Central memory CD4-positive, alpha-beta T cell (primary cell): ENCODE measurements at places on chromosomes 6 and 20.

GRCh38 chr20:45047581-45048119, 53.3 kb downstream of the KCNS1 start:
- no peak for DNase-seq

- DNase-seq, result no peak
Measured at GRCh38 chr20:20895537-20895936, 183.1 kb upstream of the RALGAPA2 start.

DNA sequence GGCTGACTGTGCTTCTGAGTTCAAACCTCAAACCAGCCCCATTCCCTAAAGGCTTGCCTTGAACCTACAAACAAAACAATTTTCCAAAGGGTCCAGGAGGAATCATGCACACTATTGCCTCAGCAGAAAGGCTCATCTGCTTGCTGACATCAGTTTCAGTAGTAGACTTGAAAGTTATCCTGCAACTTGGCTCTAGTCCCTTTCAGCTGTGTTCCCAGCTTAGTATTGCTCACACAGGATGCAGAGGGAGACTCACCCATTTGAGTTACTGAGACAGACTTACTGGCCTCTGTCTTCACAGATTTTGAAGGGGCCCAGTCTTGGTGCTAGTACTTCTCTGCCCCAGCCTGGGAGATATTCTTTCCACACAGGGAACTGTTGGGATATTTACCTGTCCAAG, 38.5 kb upstream of the TFB1M start:
- DNase-seq, result no peak

DNA sequence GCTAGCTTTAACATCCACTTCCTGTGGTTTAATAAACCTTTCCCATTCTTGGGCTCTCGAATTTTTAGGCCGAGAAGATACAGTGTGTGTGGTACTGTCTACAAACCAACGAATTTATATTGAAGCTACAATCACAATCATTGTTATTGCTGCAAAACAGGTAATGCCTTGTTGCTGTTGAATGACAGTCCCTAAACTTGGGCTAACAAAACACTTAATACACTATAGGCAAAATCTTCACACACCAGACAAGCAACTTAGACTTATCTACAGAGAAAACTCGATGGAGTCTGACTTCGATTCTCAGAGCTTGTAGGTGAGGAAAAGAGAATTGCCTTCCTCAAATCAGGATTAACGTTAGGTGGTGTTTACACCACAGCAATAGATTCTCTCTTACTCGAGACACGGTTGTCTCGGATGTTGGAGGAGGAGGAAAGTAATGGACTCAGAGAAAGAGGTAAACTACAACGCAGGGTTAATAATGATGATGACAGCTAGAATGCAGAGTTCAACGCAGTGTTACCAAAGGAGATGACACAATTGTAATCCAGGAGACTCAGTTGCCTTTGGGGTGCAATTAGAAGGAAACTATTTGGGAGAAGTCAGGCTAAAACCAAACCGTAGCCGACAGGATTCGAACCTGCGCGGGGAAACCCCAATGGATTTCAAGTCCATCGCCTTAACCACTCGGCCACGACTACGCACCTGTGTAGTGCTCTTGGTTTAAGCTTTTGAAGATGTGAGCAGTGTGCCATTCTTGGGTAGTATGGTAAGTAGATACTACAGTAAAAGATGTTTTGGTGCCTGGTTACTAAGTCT, 32.5 kb upstream of the ZNF184 start:
- DNase-seq, result peak; percentile 59

DNA sequence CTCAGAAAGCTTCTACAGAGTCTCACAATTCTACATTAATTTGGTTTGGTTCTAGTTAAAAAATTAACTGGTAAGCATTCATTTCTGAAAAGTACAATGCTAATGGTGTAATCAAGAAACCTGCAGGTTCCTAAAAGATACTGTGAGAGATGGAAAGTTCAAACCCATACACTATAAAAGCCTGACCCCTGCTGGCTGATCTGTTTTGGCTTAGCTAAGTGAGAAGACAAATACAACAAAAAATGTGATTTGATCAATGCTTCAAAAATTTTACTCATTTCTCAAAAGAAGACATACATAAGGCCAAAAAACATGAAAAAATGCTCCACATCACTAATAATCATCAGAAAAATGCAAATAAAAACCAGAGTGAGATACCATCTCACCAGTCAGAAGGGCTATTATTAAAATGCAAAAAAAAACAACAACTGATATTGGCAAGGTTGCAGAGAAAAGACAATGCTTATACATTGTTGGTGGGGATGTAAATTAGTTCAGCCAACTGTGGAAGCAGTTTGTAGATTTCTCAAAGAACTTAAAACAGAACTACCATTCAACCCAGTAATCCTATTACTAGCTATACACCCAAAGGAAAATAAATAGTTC, 102.8 kb downstream of the MOXD1 start:
- no peak for DNase-seq

DNA sequence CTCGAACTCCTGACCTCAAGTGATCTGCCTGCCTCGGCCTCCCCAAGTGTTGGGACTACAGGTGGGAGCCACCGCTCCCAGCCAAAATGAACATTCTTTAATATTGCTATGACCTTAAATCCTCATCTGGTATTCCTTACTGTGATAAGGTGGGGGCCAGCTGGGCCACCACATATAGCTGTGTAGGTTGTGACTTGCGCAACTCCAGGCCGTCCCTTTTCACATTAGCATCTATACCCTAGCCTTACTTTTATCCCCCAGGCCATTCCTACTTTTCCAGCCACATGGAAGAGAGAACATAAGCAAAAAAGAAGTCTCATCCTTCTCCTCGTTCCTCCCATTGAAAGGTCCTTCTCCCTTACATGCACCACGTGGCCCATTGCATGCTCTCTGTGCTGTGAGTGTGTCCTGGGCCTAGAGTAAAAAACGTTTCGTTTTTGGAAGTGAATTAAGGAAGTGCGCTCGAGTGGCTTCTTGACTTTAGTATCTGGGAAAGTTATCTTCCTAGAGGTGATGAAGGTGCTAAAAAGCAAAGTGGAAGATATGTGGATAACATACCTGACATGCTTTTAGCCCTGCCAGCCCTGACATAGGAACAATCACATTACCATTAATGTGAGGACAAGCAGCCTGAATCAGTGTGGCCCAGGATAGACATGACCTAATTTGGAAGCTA, 56.8 kb upstream of the KIF13A start:
- DNase-seq, result no peak

- DNase-seq, result no peak
Measured at GRCh38 chr6:62746968-62747367, 460.9 kb upstream of the KHDRBS2 start.

- DNase-seq, result no peak
Measured at GRCh38 chr6:29967379-29968010, 25.2 kb downstream of the HLA-A start.

DNA sequence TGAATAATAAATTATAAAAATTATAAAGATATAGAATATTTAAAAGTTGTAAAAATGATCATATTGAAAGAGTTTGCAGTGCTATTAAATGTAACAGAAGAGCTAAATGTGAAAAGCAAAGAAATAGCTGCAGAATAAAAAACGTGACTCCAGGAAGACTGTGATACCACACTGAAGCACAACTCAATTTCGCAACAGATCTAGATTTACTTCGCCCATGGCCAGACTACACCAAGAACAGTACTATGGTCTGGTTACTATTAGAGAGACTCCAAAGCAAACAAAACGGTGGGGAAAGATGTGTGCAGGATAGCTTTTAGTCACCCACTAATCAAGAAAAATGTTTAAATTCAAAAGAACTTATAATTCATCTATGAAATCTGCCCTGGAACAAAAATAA, 1.9 kb downstream of the CHD6 start:
- no peak for DNase-seq

DNA sequence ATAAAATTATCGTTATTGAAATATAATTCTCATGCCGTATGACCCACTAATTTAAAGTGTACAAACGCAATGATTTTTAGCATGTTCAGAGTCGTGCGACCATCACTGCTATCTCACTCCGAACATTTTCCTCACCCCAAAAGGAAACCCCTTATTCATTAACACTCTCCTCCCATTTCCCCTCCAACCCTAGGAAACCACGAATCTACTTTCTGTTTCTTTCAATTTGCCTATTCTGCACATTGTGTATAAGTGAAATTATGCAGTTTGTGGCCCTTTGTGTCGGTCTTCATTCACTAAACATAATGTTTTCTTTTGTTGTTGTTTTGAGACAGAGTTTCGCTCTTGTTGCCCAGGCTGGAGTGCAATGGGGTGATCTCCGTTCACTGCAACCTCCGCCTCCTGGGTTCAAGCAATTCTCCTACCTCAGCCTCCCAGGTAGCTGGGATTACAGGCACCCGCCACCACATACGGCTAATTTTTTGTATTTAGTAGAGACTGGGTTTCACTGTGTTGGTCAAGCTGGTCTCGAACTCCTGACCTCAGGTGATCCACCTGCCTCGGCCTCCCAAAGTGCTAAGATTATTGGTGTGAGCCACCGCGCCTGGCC, 99.7 kb upstream of the ZNF217 start:
- DNase-seq, result peak; percentile 30

DNA sequence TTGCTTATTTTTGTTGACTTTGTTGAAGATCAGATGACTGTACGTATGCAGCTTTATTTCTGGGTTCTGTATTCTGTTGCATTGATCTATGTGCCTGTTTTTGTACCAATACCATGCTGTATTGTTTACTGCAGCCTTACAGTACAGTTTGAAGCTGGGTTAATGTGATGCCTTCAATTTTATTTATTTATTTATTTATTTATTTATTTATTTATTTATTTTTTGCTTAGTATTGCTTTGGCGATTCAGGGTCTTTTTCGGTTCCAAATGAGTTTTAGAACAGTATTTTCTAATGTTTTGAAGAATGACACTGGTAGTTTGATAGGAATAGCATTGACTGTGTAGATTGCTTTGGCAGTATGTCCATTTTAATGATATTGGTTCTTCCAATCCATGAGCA, 210.3 kb downstream of the EPM2A start:
- no peak for DNase-seq

GRCh38 chr20:19993958-19994669, 23.0 kb upstream of the NAA20 start:
- no peak for DNase-seq

DNA sequence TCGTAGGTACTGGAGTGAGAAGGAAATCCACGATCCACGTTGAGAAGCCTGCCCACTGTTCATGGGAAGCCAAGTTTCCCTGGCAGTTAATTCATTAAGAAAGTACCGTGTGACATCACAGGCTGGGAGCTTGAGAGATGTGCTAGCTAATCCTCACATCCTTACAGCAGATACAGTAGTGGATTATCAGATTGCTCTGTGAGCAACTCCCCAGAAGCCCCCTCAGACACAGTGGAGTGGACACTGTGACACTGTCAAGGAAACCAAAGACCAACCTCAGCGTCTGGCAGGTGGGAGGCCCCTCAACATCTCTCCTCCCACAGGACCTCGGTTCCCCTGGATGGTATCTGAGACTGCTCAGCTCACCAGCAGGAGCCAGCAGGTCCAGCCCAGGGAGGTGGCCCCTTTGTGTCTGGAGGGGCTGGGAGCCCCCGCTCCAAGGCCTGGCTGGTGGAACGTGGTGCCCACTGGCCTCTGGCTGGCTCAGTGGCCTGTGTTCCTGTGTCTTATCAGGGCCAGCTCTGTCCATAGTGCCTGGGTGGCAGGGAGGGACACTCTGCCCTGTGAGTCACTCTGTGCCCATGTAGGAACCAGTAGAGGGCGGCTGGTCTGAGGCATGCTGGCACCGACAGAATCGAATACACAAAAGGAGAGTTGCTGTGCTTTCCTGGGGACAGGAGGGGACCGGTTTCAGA, 7.2 kb downstream of the PYGB start:
- no peak for DNase-seq

DNA sequence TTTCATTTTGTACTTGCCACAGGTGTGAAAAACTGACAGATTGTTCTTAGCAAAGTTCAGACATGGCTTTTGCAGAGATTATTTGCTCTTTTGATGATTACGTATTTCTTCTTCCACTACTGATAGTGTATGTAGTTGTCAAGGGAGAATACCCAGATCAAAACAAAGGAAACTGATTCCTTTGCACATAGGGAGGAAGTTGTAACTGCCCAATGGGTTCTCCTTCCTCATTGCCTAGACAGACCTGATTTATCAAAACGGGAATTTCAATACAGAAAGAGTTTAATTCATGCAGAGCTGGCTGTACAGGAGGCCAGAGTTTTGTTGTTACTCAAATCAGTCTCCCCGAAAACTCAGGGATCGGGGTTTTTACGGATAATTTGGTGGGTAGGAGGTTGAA, 214.7 kb downstream of the BCAS1 start:
- no peak for DNase-seq

DNA sequence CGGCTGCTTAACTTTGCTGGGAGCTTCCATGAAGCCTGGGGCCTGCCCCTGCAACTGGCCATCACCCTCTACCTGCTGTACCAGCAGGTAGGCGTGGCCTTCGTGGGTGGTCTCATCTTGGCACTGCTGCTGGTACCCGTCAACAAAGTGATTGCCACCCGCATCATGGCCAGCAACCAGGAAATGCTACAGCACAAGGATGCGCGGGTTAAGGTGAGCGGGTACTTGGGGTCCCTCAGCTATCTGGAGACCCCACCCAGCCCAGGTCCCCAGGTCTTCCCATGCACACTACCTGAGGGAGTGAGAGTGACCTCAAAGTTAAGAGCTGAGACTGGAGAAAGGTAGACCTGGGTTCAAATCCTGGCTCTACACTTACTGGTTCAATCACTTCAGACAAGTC, 5.8 kb downstream of the ABCC10 start:
- DNase-seq, result no peak

DNA sequence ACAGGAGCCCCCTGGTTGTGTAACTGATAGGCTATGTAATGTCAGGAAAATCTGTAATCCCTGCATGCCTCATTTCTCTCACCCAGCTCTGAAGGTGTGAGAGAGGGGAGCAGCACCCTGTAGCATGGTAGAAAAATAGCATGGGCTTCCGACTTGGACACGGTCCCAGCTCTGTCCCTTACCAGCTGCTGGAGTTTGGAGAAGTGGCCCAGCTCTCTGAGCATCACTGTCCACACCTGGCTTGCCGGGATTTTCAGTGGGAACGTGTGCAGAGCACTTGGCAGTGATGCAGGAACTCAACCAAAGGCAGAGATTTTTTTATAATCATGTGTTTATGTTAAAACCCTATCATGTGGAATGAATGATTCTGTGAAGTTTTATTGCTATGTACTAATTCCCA, 34.6 kb downstream of the STK35 start:
- no peak for DNase-seq

- DNase-seq, result no peak
Measured at GRCh38 chr6:122365775-122366403, 33.6 kb upstream of the HSF2 start.

- DNase-seq, result no peak
Measured at GRCh38 chr20:10532361-10532760, 97.3 kb downstream of the SLX4IP start.

GRCh38 chr6:23027281-23027680, 457.9 kb downstream of the HDGFL1 start:
- DNase-seq, result no peak
